ENCODE measurements at places on chromosomes 16 and 17. TPM values are rescaled to one million over a fixed set of nuclear protein-coding genes. Genes with fewer than 3 reads are reported as not detected.
A peak's percentile ranks its signal among the peaks of the same experiment; 100 is the strongest.

Gene MAPK7
- 9.2 TPM for total RNA-seq

DNA sequence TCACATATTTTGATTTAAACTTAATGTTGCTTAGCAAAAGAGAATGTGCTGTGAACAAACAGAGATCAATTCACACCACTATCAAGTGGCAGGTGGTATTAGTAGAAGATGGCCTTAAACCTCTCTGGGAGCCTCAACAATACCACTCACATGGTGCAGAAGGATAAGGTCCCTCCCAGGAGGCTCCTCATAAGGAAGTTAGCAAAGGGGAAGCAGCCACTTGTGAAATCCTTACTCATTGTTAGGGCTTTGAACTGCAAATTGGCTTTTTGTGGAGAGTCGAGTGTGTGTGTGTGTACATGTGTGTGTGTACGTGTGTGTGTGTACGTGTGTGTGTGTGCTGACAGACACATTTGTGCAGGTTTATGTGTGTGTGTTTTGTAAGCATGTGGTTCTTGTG is 48.9 kb upstream of the ASIC2 start:
- H3K27ac ChIP-seq = no peak overlapping the region
- no peak overlapping the region for H3K4me3 ChIP-seq
- DNase-seq = no peak

Gene CRHR1
- total RNA-seq = not detected

GRCh38 chr17:75272848-75273184 is 1.8 kb upstream of the MIF4GD start:
- no peak overlapping the region for H3K4me3 ChIP-seq
- no peak overlapping the region for H3K27ac ChIP-seq
- H3K36me3 ChIP-seq = peaks cover 3% of the 10 kb centered on the region
- H3K27me3 ChIP-seq = no peaks in the 10 kb centered on the region

- H3K27me3 ChIP-seq = no peaks in the 10 kb centered on the region
- no peak overlapping the region for H3K27ac ChIP-seq
- no peaks in the 10 kb centered on the region for H3K36me3 ChIP-seq
- no peak for DNase-seq
- H3K4me1 ChIP-seq = no peaks in the 10 kb centered on the region
Observed at GRCh38 chr16:68503334-68503733, 35.8 kb upstream of the ZFP90 start.

DNA sequence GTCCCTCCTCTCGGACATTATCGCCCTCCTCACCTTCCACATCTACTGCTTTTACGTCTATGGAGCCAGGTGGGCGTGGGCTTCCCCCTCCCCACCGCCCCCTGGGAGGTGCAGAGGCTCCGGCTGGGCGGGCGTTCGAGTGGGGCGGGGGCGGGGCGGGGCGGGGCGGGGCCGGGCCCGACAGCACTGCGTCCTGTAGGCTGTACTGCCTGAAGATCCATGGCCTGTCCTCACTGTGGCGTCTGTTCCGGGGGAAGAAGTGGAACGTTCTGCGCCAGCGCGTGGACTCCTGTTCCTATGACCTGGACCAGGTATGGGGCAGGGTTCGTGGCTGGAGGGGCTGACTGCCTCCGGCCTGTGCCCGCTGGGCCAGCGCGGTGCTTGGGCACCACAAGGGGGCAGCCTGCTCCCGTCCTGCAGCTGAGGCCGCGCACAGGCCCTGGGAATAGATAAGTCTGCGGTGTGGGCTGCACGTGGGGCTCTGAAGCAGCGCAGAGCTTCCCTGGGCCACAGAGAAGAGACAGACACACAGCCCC is 9.2 kb downstream of the PIGQ start:
- no peak overlapping the region for H3K4me3 ChIP-seq
- peak; percentile 80 for DNase-seq
- H3K27me3 ChIP-seq = no peaks in the 10 kb centered on the region
- no peak overlapping the region for H3K27ac ChIP-seq
- no peaks in the 10 kb centered on the region for H3K36me3 ChIP-seq

DNA sequence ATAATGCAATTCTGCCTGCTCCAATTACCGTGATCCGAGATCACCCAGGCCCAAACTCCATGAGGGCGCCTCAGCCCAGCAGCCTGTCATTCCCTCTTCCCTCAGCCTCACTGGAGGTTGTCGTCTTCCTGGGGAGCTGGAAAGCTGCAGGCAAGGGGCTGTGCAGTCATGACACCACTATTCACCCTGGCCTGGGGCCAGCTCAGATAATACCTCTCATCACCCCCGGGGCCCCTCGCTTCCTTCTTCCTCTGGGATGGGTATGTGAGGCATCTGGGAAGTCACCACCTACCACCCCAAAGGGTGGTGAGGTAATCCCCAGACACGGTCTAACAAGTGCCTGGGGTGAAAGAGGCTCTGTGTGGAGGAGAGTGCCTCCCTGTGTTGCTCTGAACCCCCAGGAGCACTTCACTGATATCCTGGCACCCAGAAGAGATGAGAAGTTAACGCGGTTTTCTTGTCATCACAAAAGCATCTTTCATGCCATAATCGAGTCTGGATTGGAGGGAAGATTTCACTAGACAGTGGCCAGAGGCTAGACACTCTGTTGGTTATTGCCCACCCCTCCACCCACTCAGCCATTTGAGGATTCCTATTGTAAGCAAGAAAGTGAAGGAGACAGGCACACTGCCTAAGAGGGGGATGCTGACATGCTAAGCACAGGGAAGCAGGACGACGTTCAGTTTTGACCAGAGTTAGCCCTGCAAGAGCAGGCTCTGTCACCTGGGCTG is 18.4 kb downstream of the CFAP20 start:
- H3K4me3 ChIP-seq = no peak overlapping the region
- no peak for DNase-seq
- H3K4me1 ChIP-seq = no peaks in the 10 kb centered on the region
- H3K36me3 ChIP-seq = no peaks in the 10 kb centered on the region
- no peak overlapping the region for H3K27ac ChIP-seq
- no peaks in the 10 kb centered on the region for H3K27me3 ChIP-seq

DNA sequence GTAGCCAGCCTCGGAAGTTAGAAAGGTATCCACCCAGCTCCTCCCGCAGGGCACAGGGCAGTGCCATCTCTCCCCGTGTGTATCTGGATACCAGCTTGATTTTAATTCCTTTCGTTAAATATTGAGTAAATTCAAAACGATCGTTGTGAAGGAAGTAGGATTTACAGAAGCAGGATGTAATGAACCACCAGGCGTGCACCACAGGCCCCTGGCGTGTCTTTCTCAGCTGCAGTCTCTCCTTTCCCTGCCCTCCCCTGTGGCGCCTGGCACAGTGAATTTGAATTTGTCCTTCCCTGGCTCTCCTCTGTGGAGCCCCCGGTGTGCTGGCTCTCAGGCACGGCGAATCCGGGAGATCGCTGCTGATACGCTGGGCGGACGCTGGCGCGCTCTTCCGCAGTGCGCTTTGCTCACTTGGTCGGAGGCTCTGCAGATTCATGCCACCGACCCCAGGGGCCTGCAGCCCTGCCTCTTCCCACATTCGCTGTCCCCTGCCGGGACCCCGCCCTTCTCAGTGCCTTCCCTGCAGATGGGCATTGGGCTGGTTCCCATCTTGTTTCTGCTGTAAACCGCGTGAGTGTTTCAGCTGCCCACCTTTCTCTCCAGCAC is 164.6 kb downstream of the RPTOR start:
- H3K4me1 ChIP-seq = no peaks in the 10 kb centered on the region
- no peaks in the 10 kb centered on the region for H3K36me3 ChIP-seq
- H3K27me3 ChIP-seq = no peaks in the 10 kb centered on the region
- no peak for DNase-seq
- no peak overlapping the region for H3K27ac ChIP-seq

Gene SCIMP
- total RNA-seq = 4.4 TPM
